Myocyte (in vitro differentiated cells): ENCODE measurements at places on chromosomes 5 and 9. TPM values are rescaled to one million over a fixed set of nuclear protein-coding genes. Genes with fewer than 3 reads are reported as not detected.

DNA sequence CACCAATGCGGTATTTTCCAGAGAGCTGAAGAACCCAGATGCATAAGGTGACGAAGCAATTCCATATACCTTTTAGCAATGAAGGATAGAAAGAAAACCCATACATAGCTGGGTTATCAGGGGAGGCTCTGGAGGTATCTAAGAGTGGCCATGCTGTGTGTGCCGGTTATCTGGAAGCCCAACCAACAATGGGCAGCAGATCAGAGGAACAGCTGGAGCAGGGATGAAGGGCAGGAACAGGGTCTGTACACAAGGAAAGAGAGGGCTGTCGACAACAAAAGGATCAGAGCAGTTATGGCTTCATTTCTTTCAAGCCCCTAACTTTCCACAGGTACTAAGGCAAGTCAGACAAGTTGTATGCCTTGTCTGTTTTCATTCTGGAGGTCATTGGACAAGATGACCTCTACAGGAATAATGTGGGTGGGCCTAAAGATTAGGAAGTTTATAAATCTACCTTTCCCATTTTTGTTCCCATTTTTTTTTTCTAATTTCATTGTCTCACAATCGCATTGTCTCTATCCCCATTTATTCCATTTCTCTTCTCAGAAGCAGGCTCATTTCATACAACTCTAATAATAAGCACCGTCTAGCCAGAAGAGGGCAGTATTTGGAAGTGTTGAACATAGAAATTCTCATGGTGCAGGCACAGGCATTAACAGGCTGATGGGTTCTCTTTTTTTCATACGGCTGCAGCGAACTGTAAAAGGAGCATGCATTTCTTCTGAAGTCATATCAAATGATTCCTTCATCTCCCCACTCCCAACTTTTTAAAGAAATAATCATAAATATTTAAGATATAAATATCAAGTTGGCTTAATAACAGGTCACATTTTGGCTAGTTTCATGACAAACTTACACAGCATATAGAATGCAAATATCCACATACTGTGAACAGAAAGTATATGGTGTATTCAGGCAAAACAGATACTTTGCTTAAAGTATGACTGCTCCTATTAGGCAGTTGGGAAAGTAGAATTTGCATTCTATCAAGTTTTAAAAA, 63.5 kb downstream of the ZNF474 start:
- peak; percentile 78 for DNase-seq

- DNase-seq, result no peak
Measured at GRCh38 chr9:75228893-75229292, 140.6 kb downstream of the OSTF1 start.

GRCh38 chr9:127867356-127868277, 9.9 kb downstream of the AK1 start:
- no peak for DNase-seq

DNA sequence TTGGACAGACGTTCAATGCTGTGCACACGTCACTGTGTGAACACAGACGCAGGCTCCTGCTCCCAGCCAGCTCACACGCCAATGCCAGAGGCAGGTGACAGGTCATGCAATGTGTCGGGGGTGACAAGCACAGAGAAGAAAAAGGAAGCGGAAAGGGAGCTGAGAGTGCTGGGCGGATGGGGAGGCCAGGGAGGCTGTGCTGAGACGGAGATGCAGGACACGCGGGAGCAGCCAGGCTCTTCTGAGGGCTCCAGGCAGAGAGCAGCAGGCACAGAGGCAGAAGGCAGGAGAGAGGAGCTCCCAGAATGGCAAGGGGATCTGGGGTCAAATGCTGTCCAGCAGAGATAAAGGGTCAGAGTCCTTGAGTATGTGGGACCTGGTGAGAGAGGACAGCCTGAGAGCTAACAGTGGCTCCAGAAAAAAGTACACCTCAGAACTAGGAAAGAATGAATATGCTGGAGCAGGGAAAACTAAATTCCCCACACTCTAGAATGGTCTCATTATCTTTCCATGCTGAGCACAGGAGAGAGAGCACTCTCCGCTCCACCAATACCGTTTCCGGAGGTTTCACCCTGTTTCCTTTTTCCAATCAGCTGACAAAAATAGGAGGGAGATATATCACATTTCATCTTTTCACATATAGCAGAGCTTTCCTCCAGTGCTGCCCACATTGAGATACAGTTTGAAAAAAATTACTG, 32.8 kb upstream of the NSMF start:
- no peak for DNase-seq

- DNase-seq, result peak; percentile 16
Measured at GRCh38 chr5:140821375-140822280, at the start of gene PCDHA5. Gene PCDHA5, plus strand, starts transcription at chr5:140821613.

GRCh38 chr5:176742246-176743105, 67.9 kb upstream of the UNC5A start:
- no peak for DNase-seq

- no peak for DNase-seq
Measured at GRCh38 chr9:90926936-90927335, 125.3 kb downstream of the SYK start.

Gene IGFBPL1
- total RNA-seq, result 22.9 and 37.9 TPM in 2 replicates

Gene EMB
- total RNA-seq, result 13.3 and 21.3 TPM in 2 replicates

Gene LVRN
- 0.88 and 4.0 TPM in 2 replicates for total RNA-seq

DNA sequence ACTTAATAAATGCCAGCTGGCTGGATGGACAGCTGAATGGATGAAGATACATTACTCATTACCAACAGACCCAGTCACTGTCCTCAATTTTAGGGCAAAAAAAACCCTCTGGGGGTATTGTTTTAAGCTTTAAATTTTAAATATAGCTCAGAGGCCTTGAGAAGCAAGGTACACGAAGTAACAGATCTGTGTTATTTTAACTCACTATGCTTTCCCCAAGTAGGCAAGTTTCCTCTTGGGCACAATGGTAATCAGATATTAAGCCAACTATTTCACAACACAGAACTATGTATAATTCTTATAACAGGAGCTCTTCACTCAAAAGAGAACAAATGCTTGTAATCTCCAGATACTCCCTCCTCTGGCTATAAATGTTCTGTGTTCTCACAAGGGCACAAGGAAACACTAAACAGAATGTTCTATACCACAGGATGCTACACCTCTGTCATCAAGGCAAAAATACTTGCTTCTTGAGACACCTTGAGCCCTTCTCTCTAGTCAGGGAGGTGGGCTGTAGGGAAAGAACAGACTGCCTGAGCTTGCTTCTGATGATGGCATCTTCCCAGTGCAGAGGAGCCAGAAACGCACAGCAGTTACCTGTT, 443.8 kb downstream of the SPOCK1 start:
- no peak for DNase-seq

DNA sequence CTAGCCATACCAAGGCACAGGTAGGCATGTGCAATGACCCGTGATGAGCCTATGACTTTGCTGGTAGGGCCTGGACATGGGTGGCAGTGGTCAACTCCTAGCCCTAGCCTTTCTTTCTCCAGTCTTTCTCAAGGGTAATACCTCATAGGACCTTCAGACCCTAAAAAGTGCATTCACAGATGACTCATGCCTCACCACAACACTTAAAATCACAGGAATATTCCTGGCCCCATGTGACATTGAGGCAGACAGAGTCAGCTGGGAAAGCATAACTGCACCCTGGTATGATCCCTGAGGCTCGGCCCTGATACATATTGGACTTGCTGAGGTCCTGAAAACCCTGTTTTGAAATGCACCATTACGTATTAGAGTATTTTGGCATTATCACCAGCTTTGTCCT, 449.5 kb downstream of the HINT1 start:
- peak; percentile 24 for DNase-seq

- peak; percentile 31 for DNase-seq
Measured at GRCh38 chr5:81140943-81141342, 92.2 kb upstream of the CKMT2 start.

DNA sequence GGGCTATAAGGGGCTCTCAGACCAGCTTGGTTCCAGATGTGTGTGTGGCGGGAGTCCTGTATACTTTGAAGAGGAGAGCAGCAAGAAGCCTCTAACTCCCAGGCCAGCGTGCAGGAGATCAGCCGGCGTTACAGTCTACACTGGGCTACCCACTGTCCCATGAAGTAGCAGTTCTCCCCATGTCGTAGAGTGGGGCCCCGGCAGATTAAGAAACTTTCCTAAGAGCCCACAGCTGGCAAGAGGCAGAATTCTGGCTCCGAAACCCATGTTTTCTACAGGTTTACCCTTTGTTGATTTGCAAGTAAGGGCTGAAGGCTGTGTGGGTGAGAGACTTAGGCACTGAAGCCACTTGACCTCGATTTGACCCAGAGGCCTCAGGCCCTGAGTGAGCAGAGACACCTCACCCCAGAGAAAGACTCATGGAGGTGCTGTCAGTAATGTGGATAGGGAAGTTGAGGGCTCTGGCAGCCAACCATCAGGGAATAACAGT, 881 bp upstream of the B4GALT1 start:
- no peak for DNase-seq

DNA sequence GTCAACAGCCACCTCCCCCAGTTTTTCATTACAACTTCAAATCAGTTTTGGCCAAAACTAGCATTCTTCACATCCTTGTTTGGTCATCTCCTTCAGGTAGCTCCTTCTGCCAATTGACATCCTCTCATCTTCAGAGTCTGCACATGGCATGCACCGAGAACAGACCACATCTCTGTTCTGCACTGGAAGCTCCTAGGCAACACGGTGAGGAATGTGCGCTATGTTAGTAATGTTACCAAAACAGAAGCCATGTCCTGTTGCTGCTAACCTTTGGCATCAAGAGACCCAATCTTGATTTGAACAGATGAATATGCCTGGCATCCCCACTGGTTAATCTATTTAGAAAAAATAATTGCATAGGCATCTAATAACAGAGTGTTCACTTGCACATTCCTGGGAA, 5.1 kb upstream of the HK3 start:
- DNase-seq, result peak; percentile 3

GRCh38 chr9:119003882-119004617, 365.2 kb downstream of the BRINP1 start:
- peak; percentile 61 for DNase-seq

GRCh38 chr5:140259500-140259899, 43.4 kb downstream of the PFDN1 start:
- DNase-seq, result no peak

Gene FST
- 29.9 and 75.0 TPM in 2 replicates for total RNA-seq

DNA sequence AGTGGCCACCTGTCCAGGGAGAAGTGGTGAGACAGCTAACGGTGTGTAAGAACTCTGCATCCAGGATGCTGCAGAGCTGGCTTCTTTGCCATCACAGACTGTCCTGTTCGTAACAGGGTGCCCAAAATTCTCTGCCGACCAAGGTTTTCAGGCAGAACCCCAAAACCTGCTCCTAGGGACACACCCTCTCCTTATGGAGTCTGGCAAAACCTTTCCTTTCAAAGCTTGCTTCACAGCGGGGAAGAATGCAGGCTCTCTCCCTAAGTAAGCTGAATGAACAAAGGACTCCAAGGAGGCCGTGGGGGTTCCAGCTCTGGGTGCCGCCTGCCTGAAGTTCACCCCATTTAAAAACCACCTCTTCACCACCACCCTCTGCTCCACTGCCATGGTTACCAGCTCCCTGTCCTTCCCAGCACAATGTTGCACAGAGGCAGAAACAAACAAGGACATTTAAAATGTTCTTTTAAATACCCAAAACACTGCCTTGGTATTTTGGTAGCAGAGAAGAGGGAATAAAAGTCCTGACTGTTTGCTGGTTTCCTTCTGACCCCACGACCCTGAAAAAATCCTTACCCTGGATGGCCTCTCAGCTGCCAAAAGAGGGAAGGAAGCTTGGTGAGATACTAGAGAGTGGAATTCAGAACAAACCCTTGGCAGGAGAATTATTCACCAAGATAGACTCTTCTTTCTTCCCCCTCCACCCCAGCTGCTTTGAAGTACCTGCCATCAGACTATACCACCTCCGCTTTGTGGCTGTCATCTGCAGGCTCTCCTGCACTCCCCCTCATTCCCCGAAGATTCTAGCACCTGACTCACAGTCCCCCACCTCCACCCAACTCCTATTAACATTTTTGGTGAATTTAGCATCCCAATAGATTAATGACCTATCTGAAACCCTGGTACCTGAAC, 7.1 kb upstream of the KLF9 start:
- DNase-seq, result peak; percentile 51

Gene MYMK
- 441 and 664 TPM in 2 replicates for total RNA-seq

DNA sequence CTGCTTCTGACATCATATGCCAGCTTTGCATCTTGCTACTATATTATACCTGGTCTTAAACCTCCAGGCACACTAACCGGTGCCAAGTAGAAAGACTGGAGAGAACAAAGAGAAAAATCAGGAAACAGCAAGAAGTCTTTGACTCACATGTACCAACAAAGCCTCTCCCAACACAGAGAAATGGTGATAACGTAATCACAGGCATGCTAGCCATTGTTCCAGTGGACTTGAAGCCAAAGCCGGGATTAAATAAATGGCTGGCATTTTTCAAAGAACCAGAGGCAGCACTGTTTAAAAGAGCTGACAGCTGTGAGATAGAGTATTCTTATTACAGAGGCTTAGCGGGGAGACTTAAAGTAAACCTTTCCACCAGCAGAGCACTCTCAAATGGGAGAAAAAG, 148.4 kb upstream of the NFIL3 start:
- DNase-seq, result peak; percentile 37

- peak; percentile 23 for DNase-seq
Measured at GRCh38 chr5:33565324-33565723, 124.6 kb downstream of the TARS1 start.

GRCh38 chr5:11311272-11311671, 550.2 kb upstream of the DAP start:
- DNase-seq, result no peak

GRCh38 chr5:14213253-14213652, 70.1 kb downstream of the TRIO start:
- DNase-seq, result no peak

Gene KCNN2
- total RNA-seq, result not detected in 2 replicates

DNA sequence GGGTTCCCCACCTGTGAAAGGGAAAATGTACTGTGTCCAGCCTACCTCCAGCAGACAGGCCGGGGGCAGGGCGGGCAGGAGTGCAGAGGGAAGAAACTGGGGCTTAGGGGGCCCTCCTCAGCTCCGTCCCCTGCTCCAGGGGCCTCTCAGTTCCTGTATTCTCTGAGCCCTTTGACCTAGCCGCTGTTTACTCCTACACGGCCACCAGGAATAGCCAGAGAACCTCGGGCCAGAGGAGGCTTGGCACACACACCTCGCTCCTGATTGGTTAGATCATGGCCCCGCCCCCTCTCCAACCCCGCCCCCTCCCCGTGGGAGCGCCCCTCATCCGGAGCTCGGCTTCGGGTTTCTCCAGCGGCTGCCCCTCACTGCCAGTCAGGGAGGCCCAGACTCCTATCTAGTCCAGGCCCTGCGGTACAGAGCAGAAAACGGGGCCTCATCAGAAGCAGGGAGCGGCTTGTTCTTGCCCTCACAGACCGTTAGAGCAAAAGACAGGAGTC, 2.2 kb downstream of the ST6GALNAC6 start:
- peak; percentile 81 for DNase-seq
